ENCODE measurements at places on chromosomes 5 and 9.

- DNase-seq: no peak
These were observed 31.0 kb downstream of the EFCAB9 start for GRCh38 chr5:172224996-172225395.

- DNase-seq: no peak
These were observed 218.4 kb downstream of the PCSK1 start for GRCh38 chr5:96214442-96215197.

DNA sequence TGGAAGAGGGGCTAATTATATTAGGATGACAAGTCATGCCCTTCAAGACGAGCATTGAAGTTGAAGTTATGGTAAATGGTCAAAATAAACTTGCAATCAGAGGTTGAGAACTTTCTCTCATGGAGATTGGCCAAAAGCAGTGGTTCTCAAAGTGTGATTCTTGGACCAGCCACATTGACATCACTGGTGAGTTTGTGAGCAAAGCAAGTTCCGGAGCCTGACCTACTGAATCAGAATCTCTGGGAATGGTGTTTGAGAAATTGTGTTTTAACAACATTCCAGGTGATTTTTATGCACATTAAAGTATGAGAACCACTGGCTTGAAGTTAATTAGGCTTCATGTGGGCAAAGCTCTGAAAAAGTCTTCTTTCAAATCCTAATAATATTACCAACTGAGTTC lies 403.5 kb downstream of the ZSWIM6 start:
- no peak for DNase-seq

GRCh38 chr9:34982361-34982760 lies 7.2 kb upstream of the DNAJB5 start:
- no peak for DNase-seq

GRCh38 chr9:136728548-136729123 lies 14.1 kb downstream of the LCN10 start:
- DNase-seq: no peak

DNA sequence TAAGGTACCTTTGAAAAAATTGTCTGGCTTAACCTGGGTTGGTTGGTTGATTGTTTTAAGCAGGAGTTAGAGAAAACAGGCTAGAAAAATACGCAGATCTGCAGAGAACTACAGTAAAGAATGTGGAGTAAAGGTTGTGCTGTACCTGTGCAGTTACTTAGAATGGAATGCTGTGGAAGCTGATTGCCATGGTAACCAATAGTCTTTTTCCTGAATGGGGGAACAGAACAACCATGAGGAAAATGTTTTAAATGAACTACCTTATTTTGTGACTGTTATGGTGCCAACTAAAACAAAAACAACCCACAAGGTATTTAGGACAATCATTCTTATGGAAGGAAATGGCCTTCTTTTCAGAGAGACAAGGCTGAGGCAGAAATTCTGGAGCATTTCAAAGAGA lies 4.8 kb upstream of the HOMER1 start:
- DNase-seq: no peak

GRCh38 chr9:30036558-30036957 lies 2347.9 kb upstream of the ACO1 start:
- no peak for DNase-seq

GRCh38 chr5:98794001-98794400 lies 20.5 kb downstream of the RGMB start:
- DNase-seq: no peak

DNA sequence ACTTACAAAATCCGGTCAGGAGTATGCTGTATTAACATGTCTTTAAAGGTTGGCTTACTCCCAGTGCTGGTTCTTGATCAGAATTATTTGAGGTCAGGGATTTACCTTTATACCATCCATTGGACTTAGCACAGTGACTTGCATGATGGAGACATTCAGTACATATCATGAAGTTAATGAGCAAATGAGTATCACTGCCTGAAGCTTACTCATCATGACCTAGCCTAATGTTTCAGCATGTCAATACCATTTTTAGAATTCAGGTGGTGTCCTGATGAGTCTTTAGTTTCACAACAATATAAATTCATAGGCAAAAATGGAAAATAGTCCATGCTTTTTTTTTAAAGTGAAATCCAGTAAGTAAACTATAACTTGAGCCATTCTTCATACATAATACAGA lies 226.0 kb upstream of the C9orf72 start:
- DNase-seq: no peak

- no peak for DNase-seq
These were observed 23.0 kb downstream of the TMOD1 start for GRCh38 chr9:97524424-97524823.

- DNase-seq: no peak
These were observed 34.6 kb downstream of the OXCT1 start for GRCh38 chr5:41835645-41836044.

DNA sequence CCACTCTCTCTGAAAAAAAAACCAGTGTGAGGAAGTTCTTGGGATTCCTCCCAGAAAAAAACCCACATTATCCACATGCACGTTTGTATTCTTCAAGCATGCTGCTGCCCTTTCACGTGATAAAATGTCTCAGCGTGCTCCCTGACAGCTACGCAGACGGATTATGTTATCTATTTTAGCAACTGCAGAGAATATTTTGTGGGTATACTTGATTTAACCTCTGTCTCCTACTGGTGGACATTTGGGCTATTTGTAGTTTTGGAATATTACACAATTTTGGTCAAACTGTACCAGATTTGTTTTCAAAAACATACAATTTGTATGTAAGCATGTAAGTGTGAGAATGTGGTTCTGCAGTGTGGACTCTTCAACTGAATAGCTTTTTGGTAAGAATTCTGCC lies 10.7 kb downstream of the PRRC2B start:
- no peak for DNase-seq

DNA sequence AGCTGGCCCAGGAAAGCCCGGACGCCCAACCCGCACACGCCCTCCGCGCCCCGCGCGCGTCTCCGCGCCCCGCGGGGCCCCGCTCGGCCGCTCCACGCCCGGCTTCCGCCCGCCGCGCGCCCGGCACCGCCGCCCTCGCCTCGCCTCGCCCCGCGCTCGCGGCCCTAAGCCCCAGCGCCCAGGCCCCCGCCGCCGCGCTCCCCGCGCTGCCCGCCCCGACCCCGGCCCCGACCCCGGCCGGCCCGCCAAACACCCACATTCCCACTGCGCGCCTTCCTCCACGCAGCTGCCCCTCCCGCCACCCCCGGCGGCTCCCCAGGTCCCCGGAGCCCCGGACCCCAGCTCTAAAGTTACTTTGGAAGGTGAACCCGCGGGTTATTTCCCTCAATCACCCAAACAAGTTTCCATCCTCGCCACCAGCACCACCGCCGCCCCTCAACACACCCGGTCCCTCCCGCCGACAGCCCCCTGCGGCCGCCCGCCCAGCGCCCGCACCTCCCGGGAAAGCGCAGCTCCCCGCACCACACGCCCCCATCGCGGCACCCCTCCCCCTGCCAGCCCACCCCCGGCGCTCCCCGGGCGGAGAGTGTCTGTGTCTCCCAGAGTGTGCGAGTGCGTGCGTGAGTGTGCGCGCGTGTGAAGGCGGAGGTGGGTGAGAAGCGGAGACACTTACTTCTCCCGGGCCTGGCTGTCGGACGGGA lies 439 bp downstream of the SSBP2 start:
- DNase-seq: peak; percentile 56

- no peak for DNase-seq
These were observed 29.3 kb downstream of the PLAC8L1 start for GRCh38 chr5:146076028-146076427.

DNA sequence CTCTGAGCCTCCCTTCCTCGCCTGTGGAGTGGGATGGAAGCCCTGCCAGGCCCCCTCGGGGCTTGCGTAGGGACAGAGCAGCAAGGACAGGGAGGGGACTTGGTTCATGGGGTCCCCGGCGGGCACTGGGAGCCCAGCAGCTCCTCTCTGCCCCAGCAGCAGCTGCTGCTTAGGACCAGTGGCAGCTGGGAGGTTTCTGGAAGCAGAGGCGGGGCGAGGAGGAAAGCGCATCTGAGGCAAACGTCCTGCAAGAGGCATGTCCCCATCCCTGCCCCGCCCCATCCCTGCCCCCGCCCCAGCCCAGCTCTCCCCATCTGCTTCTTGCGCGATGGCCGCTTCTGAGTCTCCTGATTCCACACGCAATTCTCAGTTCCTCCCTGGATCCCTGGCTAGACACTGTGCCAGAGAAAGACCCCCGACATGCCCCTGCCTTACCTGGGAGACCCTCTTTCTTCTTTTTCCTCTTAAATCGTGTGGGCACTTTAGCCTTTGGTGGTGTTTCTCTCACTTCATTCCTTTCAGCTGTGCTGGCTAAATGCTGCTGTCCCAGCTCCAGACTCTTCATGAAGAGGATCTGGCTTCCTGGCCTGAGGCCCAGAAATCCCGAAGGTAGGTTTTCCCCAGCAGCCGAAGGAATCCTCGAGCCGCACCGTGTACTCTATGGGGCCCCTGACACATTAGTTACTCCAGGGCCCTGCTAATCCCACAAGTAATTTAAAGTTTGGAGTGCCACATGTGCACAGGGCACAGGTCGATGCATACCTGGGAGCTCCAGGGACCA lies 4.4 kb upstream of the OR2S2 start:
- DNase-seq: no peak

- no peak for DNase-seq
These were observed 63.5 kb downstream of the GADD45G start for GRCh38 chr9:89668216-89668865.

DNA sequence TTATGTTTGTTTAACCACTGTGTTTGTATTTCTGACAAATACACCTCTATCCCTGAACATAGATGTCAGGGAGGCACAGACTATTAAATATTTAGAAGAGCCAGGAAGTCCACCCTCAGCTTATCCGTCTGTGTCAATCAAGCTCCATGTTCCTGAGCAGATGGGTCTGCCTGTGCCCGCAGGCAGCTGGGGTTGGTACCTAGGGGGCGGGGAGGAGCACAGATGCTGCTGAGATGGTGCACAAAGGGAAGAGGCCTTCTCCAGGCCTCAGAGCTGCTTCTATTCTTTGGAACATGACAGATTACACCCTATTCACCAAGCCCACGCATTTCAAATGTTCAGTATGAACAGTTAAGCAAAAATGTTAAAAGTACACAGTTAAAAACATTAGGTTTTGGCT lies 142.1 kb downstream of the EPB41L4A start:
- DNase-seq: no peak

GRCh38 chr5:135445306-135445985 lies 1.7 kb downstream of the DCANP1 start:
- no peak for DNase-seq

DNA sequence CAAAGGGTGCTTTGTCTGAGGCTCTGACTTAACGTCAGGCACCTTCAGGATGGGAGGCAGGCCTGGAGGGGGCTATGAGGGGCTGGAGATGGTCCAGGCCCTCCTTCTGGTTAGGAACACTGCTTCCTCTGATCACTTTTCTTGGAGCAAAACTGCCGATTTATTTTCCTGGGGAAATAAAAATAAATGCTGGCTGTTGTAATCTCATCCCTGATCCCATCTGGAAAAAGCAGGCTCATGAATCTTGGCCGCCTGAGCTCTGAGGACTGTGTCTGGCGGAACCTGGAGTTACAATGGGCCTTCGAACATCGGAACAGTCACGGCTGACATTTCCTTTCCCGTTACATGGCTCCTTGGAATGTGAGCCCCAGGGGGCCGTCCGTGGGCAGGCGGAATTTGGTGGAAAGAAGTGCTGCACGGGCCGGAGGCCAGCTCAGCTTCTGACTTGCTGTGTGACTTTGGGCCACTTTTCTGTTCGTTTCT lies 157.8 kb downstream of the RGS3 start:
- peak; percentile 92 for DNase-seq

GRCh38 chr5:96614110-96614691 lies 48.0 kb upstream of the CAST start:
- DNase-seq: peak; percentile 62

DNA sequence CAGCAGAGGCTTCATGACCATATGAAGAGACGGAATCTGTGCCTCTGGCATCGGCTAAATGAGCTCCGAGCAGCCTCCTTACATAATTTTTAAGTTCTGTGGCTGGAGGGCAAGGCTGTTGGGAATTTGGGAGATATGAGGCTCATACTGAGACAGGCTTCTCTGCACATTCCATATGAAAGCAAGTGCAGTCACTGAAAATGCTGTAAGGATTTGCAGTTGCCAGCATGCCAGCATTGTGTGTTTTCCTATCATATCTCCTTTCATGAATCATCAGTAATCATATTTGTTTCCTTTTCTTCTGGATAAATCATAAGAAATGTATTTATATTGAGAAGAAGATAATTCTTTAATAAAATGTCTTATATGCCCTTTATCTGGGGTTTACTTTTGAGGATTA lies 775.4 kb downstream of the SEMA5A start:
- no peak for DNase-seq

DNA sequence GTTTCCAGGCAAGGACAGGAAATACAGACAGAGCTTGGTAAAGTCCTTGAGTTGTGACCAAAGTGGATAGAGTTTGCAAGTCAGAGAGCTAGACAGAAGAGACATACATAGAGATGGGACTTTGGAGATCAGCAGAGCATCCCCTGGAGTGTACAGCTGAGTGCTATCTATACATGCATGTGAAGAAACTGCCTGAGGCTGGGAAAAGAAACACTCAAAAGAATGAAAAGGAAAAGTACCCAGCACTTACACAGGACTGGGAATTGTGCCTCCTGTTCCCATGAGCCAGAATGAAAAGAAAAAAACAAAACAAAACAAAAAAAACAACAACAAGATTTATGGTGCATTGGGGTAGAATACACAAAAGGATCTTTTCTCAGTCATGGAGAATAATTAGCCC lies 606.4 kb downstream of the ZNF608 start:
- DNase-seq: no peak

DNA sequence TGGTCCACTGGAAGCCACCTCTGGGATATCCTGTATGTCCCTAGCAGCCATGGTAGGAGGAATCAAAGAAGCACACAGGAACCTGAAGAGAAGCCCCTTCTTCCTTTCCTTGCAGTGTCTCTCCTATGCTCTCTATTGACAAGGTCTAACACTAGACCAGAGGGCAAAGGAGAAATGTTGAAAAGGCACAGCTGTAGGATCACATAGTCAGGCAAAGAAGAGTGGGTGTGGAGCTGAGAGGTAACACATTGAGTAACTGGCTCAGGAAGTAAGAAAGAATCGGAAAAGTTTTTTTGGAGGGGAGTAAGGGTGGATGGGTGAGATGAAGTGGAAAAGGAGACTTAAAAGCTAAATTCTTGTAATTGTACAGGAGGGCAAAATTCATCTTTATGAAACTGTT lies 100.1 kb downstream of the FOCAD start:
- no peak for DNase-seq

GRCh38 chr5:158434749-158435148 lies 575.8 kb upstream of the CLINT1 start:
- no peak for DNase-seq

DNA sequence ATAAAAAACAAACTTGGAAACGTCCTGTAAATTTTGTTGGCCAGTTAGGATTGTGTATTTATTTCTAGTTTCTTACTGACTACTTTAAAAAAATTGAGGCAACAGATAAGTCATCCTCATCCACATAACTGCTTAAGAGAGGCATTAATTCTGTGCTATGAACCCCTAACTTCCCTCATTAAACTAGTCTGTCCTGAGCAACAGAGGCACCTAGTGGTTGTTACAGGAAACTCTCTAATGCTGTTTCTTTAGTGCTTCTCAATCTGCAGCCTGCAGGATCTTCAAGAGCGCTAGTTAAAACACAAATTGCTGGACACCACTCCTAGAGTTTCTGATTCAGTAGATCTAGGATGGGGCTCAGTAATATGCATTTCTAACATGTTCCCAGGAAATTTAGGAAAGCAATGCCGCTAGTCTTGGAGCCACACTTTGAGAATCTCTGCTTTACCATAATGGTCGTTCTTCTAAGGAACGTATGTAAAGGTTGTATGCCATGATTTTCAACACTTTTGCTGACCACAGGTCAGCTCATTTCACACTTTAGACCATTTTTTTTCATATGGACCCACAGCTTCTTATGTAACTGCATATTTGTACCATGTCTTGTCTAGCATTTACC lies 410.1 kb upstream of the SMARCA2 start:
- DNase-seq: peak; percentile 26

All from hindlimb muscle (tissue), 1 donor.